ENCODE measurements at places on chromosomes 2 and 18.

GRCh38 chr2:167487728-167488127 is 599.4 kb downstream of the XIRP2 start:
- no peak for DNase-seq

DNA sequence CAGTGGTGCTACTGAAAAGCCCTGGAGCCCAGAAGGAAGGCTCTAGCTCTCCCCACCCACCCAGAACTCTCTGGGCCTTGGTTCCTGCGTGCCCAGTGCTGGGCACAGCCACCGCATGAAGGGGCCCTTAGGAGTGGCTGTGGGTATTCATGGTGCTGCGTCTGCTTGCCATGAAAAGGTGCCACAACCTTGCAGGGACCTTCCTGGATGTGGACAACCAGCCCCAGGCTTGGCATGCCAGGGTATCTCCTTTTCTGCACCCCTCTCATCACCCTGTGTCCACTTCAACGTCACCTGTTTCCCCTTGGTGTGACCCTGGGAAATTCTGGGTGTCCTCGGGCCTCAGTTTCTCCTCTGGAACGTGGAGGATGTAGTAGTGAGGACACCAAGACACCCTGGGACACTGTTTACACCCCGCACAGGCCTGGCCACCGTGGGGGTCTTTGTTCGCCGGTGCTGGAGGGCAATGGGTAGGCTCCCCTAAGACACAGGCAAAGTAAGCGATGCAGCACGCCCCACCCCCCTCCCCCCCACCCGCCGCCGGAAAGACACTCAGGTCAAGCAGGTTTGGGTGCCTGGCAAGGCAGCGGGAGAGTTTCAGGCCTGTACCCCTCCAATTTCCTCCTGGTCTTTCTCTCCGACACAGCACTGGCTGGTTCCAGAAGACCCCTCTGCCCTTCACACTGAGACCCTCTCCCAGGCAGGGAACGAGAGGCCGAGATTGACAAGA is 34.8 kb upstream of the TAF1B start:
- DNase-seq: no peak

DNA sequence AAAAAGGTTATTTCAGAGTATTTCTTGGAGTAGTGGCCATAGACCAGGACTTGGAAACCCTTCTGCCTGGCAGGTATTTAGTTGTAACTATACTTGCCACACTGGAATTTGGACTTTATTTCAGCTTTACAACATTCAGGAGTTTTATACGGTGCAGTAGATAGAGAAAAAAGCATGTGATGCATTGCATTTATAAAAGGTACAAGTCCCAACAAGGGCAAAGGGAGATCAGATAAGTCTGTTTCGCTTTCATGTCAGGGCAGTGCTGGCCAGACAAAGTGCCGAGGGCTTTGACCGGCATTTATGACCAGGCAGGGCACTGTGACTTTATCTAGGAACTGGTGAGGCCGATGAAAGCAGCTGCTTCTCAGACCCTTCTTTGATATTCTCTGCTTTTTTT is 145.4 kb downstream of the RTN4 start:
- DNase-seq: no peak

DNA sequence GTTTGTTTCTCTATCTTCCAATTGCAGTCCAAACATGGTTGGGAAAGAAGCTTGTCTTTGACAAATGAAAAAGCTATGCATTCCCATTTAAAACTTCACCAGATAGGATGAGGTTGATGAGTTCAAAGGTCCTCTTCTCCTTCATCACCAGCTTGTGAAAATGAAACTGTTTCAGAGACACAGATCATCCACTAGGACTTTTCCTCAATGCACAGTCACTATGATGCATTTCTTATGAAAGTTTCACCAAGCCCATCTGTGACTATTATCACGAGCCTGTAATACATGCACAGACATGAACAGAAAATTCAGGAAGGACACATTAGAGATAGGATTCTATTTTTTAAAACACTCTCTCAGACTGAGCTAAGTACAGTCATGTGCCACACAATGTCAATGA is 644.4 kb downstream of the PLCL1 start:
- DNase-seq: no peak

Measured in CD4-positive, alpha-beta T cell treated with Interleukin-21 for 1 hour (primary cell).